ENCODE measurements at places on chromosomes 11 and 22. TPM values are rescaled to one million over a fixed set of nuclear protein-coding genes. Genes with fewer than 3 reads are reported as not detected.

C11orf52 gene
- not detected for total RNA-seq

PRSS23 gene
- total RNA-seq = 0.43 TPM

NUDT22 gene
- 82.2 TPM for total RNA-seq

SYT13 gene
- total RNA-seq = not detected

TMEM121B gene
- total RNA-seq = 0.13 TPM

CNGA4 gene
- 0.43 TPM for total RNA-seq

TPP1 gene
- 160 TPM for total RNA-seq

MMP27 gene
- total RNA-seq = not detected

FGF3 gene
- not detected for total RNA-seq

UBQLN3 gene
- not detected for total RNA-seq

SMC1B gene
- 0.70 TPM for total RNA-seq

OR2AG2 gene
- not detected for total RNA-seq

SERPIND1 gene
- not detected for total RNA-seq

All from naive thymus-derived CD4-positive, alpha-beta T cell (primary cell).